ENCODE measurements at places on chromosomes 7 and 10.

- DNase-seq: no peak
These were observed 14.5 kb downstream of the CAPZA2 start for GRCh38 chr7:116876664-116877442.

- no peak for DNase-seq
These were observed 12.9 kb upstream of the CDK6 start for GRCh38 chr7:92849322-92849721.

DNA sequence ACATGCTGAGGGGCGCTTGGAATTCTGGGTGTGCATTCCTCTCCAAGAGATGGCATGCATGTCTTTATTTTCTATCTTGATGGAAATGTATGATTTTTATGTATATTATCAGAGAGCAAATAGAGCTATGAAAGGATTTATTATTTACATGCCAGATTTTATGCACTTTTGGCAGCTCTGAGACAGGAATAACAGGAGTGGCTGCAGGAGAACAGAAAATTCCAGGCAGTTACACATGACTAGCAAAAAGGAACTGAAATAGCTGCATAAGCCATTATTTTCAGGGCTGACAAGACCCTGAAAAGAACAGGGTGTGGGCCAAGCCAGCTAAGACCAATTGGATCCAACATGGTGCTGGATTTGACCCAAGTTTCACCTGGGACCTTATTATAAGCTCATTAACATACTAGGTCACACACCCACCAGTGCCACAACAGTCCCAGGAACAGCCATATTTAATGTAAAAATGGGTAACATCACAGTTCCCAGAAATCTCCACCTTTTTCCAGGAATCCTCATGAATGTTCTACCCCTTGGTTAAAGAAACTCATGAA lies 43.2 kb upstream of the ACSL5 start:
- no peak for DNase-seq

DNA sequence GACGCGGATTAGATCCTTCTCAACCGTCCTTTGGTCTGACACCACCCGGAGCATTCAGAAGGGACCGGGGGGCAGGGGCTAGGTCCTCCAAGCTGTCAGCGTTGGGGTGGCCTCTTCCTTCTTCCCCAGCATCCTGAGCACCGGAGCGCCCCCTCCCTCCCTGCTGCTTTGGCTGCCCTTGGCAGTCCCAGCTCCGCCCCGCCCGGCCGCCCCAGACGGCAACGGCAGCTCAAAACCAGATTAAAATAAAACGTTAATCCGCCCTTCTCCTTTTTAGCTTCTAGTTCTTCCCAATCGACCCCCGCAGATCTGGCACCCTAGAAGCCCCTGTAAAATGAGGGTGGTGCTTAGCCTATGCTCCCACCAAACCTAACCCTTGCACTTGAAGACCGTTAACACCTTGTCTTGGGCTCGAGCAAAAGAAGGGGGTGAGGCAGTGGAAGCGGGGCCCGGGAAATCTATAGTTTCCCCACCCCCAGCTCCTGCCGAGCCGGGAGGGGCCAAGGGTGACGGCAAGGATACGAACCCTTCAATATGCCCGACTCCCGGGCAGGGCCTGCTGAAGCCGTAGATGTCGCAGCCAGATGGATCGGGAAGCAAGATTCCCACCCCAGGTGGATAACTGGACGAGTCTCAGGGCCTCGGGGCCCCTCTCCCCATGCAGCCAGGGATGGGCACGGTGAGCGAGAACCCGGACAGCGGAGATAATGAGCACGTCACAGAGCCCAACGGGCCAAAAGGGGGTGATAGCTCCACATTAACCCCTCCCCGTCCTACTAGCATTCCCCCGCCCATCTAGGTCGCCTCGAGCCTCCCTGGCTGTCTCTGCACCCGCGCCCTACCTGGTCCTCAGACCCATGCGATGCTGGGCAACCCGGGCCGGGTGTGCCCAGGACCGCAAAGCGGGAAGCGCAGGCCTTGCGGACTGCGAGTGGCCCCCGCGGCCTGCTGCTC lies 169.7 kb downstream of the NRF1 start:
- peak; percentile 38 for DNase-seq

- DNase-seq: no peak
These were observed 30.1 kb downstream of the SMNDC1 start for GRCh38 chr10:110274647-110275046.
